ENCODE measurements at places on chromosomes 6 and 20.

- no peak for DNase-seq
Observed at GRCh38 chr6:114247101-114247500, 95.7 kb downstream of the HS3ST5 start.

GRCh38 chr20:59359906-59360725, 59.7 kb downstream of the EDN3 start:
- no peak for DNase-seq

- no peak for DNase-seq
Observed at GRCh38 chr20:991850-992249, 10.3 kb downstream of the RSPO4 start.

DNA sequence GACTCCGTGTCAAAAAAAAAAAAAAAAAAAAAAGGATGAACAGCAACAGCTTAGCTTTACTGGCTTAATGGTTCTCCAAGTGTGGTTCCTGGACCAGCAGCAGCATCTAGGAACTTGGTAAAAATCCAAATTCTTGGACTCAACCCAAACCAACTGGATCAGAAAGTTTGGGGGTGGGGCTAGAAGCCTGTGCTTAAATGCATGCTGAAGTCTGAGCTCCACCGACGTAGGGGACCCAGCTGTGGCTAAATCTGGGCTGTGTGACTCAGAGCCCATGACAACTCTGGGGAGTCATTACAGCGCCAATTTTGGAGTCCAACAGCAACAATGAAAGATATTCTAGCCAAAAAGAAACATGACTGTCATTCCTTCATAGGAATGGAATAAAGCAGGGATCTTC, 13.6 kb upstream of the CHD6 start:
- DNase-seq: no peak

DNA sequence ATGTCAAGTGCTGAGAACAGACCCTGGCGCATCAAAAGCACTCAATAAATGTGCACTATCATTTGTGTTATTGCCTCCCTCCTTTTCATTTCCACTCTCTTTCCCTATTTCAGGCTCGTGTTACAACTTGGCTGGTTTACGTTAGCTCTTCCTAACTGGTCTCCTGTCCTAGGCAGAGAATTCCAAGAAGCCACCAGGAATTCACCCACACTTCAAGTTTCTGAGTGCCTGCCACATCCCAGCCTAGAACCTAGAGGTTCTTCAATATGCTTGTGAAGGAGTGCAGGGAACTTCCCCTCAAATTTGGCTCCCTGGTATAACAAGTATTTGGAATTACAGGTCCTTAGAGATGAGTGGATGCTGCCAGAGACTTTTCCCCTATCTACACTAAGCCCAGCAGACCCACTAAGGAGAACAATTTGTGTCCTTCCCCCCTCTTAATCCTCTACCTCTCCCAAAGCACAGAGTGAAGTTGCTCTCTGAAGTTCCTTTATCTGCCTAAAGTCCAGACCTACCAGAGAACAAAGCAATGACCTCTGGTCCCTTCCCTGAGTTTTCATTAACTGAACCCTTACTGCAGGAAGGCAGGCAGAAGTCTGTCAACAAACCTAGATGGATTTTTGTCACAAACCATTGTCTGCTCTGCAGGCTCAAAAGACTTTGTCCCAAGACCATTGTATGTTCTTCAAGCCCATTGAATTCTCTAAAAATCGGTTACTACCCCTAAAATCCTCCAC, 201.6 kb upstream of the JARID2 start:
- no peak for DNase-seq

DNA sequence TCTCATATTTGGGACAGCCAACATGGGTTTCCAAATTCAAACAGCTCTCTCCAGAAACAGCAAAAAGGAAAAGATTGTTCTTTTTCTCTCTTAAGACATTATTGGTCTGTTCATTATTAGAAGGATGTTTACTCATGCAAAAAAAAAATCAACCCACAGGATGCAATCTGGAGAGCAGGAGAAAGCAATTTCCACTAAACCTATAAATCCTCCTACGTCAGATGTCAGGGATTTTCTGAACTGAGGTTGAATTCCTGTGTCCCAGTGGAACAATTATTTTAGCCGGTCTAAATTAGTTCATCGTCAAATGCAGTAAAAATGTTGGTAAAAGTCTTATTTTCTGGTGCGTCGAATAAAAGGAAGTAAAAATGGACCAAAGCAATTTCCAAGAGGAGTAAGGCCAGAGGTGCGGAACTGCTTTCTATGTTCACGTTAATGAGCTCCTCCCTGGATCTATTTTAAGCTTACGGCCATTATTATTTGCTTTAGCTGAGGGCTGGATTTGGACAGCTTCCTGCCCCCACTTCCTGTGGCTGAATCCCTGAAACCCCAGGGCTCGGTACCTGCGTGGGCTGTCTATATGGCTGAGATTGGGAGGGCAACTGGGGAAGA, at the start of gene GABRR1:
GABRR1 (minus strand) TSS at position 60 of the 612 bp plus-strand sequence; CDS start at position 24, 36 bp downstream.
- no peak for DNase-seq

DNA sequence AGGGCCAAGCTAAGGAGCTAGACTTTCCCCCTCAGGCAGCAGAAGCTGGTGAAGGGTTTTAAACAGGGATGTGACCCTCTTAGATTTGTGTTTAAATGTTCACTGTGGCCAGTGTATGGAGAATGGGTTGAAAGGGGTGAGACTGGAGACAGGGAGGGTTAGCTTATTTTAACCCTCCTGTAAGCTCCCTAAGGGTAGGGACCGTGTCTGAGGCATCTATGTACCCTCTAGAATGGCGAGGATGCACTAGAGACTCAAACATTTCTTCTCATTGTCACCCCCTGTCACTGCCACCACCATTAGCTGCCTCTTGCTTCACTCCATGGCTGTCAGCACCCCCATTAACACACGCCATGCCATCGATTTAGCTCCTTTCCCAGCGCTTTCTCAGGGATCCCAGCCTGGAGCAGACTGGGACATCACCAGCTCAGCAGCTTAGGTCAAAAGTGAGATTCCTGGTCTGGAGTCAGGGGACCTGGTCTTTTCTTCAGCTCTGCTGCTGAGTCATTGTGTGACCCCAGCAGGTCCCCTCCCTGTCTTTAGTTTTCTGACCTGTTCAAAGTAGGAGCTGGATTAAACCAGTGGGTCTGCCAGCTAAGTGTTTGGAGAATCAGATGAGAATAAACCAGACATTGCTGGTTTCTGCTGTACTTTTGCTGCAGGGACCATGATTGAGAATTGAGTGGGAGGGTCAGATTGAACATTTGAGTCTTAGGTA, 1.1 kb upstream of the SLC22A7 start:
- DNase-seq: no peak

All from AG09319 (cell line).